ENCODE measurements at places on chromosomes 6 and 20.

DNA sequence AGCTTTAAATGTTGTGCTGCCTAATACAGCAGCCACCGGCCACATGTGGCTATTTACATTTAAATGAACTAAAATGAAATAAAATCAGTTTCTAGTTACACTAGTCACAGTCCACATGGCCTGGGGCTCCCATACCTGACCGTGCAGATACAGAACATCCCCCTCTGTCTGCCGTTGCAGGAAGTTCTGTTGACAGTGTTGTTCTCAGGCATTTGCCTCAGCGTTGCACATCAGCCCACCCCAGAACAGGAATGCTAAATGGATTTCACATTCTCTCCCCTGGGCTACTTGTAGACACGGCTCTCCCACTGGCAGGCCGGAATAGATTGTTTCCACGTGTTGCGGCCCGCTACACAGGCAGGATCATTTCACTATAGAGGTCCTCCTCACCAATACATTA lies 26.3 kb downstream of the JAG1 start:
- no peak for DNase-seq

DNA sequence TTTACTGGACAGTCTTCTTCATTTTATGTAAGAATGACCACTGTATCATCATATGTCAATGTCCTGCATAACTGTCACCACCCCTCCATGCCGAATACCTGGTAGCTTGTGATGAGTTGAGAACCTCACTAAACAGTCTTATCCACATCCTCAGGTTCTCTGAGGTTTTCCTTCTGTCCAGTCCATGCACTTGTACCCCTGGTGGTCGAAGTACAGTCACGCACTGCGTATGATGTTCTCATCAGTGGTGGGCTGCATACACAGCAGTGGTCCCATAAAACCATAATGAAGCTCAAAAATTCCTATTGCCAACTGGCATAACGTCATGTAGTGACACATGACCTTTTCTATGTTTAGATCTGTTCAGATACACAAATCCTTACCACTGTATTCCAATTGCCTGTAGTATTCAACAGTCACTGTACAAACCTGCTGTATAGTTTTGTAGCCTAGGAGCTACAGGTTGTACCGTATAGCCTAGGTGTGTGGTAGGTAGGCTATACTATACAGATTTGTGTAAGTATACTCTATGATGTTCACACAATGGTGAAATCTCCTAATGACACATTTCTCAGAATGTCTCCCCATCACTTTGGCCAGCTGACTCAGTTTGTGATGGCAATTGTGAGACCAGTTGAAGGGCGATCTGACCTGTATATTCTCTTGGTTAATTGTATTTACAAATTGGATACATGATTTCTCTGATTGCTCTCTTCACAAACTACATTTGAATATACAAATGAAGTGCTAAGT lies 31.3 kb upstream of the SDCBP2 start:
- DNase-seq = no peak

GRCh38 chr20:12566596-12566995 lies 442.2 kb upstream of the SPTLC3 start:
- no peak for DNase-seq

- DNase-seq = no peak
Observed at GRCh38 chr6:160863782-160864181, 127.8 kb upstream of the MAP3K4 start.

DNA sequence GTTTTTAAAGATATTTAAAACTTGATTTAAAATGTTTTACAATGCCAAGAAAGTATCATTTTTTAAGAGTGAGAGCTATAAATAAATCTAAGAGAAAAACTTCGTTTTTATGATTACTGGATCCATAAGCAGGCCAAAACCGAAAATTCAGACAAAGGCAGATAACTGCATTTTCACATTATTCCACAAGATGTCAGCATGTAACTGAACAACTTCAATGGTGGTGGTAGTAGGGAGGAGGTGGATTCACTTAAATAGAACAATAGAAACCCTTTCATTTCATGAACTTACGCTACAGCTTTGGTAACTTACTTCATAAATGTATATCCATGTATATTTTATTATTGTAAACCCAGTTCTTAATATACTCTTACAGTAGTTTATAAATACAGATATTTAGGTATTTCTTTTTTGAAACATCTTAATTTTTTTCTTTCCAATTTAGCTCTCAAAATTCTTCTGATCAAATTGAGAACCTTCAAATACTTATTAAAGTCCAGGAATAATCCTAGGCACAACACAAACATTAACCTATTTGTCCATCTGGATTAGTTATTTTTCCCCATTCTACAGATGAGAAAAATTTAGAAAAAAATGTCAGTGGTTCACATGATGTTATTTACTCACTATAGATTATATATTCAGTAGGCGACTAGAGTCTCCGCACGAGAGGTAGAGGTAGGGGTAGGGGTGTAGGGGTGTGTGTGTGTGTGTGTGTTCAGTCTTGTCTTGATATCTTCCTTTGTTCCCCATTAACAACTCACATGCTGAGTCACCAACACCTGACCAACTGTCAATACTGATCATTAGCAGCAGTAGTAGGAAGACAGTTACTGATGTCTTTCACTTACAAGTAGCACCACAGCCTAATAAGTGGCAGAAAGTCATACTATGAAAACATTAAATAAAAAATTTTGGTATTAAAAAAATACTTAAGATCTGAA lies 111.5 kb downstream of the ARHGAP18 start:
- DNase-seq = no peak

GRCh38 chr6:132752255-132752654 lies 5.4 kb downstream of the VNN2 start:
- DNase-seq = no peak

DNA sequence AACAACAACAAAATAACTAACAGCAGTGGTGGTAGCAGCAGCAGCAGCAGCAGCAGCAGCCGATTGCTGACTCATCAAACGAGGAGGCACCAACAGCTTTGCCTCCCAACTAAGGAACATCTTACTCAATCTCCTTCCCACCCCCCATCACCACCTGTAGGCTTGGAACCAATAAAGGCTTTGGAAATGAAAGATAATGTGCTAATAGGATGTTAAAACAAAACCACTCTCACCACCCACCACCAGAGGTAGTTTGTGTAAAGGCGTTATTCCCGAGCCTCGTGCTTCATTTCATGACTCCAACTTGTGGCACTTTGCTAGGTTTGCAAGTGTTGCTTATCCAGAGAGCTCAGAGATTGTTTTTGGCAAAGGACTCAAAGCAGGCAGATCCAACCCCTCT lies 346.5 kb downstream of the CD83 start:
- no peak for DNase-seq

GRCh38 chr6:168302534-168302933 lies 17.0 kb downstream of the DACT2 start:
- no peak for DNase-seq

GRCh38 chr6:160500639-160501038 lies 152.5 kb downstream of the SLC22A3 start:
- no peak for DNase-seq

GRCh38 chr20:23315099-23315498 lies 35.5 kb upstream of the NXT1 start:
- DNase-seq = no peak

GRCh38 chr20:53148771-53149147 lies 176.6 kb downstream of the TSHZ2 start:
- no peak for DNase-seq

DNA sequence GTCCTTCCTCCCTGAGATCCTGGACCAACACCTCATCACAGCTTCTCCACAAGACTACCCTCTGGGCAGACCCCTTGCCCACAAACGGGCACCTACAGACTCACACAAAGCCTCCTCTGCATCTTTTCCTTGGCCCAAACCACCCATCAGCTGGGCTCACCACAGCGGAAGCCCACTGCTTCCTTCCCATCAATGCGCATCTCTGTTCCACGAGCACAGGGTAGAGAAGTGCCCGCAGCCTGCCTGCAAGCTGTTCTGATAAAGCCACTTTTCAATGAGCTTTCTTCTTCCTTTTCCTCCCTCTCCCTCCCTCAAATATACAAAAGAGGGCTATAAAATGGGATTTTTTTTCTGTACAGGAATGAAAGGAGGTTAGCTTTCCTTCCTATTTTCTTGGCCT lies 111.2 kb downstream of the NFATC2 start:
- DNase-seq = no peak

DNA sequence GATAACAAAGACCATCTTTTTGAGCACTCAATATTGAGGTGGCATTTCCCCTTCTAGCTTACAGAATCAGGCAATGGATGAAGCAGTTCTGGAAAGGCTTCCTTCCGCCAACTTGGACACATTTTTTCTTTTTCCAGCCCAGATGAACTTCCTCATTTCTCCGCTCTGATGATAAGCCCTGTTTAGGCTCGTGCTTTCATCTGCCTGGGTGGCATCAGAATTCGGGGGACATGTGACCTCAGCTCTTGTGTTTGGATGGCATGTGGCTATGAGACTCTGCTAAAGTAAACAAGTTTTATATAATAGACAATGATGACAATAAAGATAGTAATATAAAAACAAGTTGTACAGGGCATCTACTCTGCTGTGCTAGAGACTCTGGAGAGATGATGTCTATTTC lies 796.7 kb downstream of the DHX35 start:
- no peak for DNase-seq

- no peak for DNase-seq
Observed at GRCh38 chr20:58471193-58472164, 43.7 kb downstream of the APCDD1L start.

DNA sequence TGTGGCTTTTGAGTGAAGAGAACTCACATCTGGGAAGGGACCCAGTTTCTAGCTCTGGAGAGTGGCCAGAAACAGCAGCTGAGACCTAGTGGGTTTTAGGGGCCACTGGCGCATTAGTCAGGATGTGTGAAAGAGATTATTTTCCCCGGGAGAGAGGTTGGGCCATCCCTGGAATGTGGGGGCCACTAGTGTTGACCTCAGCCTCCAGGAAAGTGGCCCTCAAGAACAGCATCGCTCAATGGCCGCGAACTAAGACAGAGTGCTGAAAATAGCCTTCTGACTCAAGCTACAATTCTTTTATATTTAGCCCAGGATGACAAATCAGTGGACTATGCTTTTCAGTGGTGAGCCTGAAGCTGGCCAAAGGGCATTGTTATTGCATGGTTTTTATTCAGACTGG lies 210.4 kb upstream of the RNF24 start:
- DNase-seq = no peak

DNA sequence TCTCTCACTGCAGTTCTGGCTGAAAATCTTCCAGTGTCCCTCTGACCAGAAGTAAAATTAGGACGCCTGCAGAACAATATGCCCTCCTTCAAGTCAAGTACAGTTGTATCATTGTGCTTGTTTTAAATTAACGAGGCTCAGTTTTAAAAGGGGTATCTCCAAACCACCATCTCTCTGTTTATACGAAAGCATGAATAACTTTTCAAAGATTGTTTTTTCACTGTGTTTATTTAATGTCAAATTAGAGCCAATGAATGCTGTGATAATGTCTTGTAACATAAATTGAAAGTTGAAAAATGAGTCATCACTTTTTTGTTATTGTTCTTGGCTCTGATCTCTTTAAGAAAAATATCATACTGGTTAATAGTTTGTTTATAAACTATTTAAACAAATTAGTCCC lies 230.7 kb upstream of the THEMIS start:
- DNase-seq = no peak

- no peak for DNase-seq
Observed at GRCh38 chr20:14331646-14332045, 5.8 kb downstream of the FLRT3 start.

DNA sequence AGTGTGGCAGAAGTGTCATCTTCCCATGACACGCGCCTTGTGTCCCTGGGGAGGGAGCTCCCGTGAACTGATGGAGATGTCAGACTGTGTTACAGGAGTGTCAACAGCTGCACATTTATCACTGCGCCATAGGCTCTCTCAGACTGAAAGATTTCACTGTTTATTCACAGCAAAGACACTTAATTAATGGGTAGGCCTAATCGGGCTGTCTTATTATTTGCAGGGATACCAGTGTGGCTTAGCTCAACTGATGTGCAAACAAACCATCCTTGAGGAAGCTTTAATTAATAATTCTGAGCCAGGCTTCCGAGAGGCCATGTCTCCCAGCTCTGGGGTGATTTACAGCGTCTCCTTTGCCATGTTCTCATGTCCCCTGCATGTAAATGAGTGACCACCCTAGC lies 771.0 kb downstream of the QKI start:
- no peak for DNase-seq

DNA sequence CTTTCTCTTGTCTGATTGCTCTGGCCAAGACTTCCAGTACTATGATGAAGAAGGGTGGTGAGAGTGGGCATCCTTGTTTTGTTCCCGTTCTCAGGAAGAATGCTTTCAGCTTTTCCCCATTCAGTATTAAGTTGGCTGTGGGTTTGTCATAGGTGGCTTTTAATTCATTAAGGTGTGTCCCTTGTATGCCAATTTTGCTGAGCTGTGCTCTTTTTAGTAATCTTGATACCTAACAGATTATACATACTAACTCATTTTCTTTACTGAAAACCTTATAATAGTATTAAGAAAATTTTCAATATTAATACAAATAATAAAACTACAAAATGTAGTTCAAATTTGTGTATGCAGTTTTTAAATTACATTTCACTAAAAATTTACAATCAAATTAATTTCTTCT lies 379.6 kb upstream of the PLCB4 start:
- no peak for DNase-seq

DNA sequence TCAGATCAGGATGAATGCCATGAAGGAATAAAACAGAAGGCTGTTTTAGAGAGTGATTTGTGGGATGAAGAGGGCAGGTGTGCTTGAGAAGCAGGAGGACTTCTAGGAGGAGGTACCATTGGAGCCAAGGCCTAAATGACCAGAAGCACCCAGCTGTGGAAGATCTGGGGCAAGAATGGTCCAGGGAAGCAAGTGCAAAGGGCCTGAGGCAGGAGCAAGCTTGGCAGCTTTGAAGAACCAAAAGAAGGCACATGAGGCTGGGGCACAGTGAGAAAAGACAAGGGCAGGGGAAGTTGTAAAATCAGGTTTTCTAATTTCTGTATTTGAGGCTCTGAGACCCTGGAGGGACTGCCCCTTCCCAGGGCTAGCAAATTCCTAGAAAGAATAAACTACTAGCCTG lies 9.8 kb downstream of the SLC13A3 start:
- DNase-seq = no peak

DNA sequence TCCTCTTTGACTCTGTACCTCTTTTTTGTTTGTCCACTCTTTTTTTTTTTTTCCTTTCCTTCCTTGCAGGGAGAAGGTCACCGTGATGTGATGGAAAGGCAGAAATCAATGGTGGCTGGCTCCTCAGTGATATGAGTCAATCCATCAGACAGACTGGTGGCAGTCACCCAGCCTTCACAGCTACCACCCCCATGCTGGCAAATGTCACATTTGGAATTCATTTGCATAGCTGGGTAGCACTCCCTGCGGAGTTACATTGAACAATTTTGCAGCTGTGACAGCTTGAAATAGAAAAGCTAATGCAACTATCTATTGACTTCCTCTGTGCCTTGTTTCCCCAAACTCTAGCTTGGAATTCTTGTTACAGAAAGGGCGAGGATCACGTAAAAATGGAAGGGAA lies 668.4 kb downstream of the C6orf118 start:
- DNase-seq = no peak
